ENCODE measurements at places on chromosomes 3 and 15.

- DNase-seq, result no peak
These were observed 102.9 kb downstream of the FNDC3B start for GRCh38 chr3:172142051-172142863.

GRCh38 chr15:91874171-91874570, 20.7 kb downstream of the SLCO3A1 start:
- no peak for DNase-seq

- DNase-seq, result no peak
These were observed 3.2 kb downstream of the HIGD2B start for GRCh38 chr15:72682772-72683171.

- no peak for DNase-seq
These were observed 9.1 kb downstream of the PYDC2 start for GRCh38 chr3:191470080-191470479.

GRCh38 chr3:112308151-112308911, 14.3 kb upstream of the SLC9C1 start:
- no peak for DNase-seq

Measured in stimulated activated CD8-positive, alpha-beta memory T cell treated with anti-CD3 and anti-CD28 coated beads, Interleukin-4, amount 100 ng/mL, for 4 hours (primary cell).